ENCODE measurements at places on chromosomes 3 and 15.

DNA sequence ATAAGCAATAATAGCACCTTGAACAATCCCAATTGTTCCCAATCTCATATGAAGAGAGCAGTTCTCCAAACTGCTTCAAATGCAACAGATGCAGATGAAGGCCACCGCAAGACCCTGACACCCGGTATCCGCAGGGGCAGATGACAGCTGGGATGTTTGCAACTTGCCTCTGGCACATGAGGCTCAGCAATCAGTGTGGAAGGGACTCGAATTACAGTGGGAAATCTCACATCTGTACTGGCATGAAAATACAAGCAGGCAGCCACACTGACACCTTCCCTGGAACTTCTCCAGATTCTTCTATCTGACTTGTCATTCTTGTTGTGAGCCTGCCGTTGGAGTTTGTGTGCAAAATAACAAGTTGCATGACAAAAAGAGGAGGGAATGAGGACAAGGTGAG is 68.8 kb downstream of the WDR76 start:
- DNase-seq: no peak

GRCh38 chr15:83845230-83845629 is 191.3 kb downstream of the ADAMTSL3 start:
- DNase-seq: no peak

GRCh38 chr3:47579875-47580274 is 1.2 kb upstream of the CSPG5 start:
- no peak for DNase-seq

- no peak for DNase-seq
Measured at GRCh38 chr3:108485146-108485545, 25.2 kb downstream of the MYH15 start.

DNA sequence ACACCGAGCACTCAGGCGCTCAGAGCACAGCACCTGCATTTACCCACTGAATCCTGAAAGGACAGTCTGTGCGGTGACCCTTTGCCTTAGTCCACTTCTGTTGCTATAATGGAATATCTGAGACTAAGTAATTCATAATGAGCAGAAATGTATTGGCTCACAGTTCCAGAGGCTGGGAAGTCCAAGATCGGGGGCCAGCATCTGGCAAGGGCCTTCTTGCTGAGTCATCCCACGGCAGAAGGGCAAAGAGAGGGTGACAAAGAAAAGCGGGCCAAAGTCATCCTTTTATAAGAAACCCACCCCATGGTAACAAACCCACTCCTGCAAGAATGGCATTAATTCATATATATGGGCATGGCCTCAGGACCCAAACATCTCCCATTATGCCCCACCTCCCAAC is 27.7 kb downstream of the POC1A start:
- DNase-seq: no peak

- no peak for DNase-seq
Measured at GRCh38 chr3:169112153-169112892, 551.2 kb downstream of the MECOM start.

GRCh38 chr15:70672081-70672480 is 91.3 kb downstream of the UACA start:
- DNase-seq: no peak

- no peak for DNase-seq
Measured at GRCh38 chr3:172717493-172718088, 6.7 kb upstream of the NCEH1 start.

- no peak for DNase-seq
Measured at GRCh38 chr3:122349171-122349570, 24.1 kb downstream of the CSTA start.

DNA sequence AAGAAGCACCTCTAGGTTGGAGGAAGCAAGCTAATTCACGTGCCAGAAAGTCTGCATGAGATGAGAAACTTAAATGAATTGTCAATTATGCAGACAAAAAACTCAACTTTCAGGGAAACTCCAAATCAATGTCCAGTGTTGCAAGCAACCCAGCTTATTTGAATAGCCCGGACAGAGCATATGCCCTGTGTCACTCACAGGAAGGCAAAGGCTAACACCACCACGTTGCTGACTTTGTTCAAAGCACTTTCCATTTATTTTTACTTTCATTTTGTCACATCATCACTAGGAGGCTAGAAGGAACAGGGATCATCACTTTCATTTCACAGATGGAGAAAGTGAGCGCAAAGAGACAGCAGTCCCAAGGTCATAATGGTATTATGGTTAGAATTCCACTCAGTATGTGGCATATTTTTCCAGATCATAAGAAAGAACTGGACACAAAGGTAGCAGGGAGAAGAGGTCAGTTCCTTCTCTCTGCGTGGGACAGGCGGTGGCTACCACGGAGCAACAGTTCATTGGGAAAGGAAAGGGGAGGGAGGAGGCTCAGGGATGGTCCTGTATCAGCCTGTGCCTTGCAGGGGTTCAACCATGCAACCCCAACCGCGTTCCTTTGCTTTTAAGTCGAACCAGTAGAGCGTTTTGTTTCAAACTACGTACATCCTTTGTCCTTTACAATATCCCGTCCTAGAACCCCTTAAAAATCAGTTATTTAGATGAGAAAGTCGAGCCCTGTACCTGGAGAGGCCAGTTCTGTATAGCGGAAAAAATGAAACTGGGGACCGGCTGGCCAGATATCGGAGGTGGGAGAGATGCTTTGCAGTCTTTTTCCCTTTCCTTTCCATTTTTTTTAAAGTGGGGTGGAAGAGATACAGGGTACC is 1.1 kb downstream of the HEG1 start:
- DNase-seq: no peak

GRCh38 chr15:48472756-48473155 is 141.5 kb downstream of the DUT start:
- no peak for DNase-seq

DNA sequence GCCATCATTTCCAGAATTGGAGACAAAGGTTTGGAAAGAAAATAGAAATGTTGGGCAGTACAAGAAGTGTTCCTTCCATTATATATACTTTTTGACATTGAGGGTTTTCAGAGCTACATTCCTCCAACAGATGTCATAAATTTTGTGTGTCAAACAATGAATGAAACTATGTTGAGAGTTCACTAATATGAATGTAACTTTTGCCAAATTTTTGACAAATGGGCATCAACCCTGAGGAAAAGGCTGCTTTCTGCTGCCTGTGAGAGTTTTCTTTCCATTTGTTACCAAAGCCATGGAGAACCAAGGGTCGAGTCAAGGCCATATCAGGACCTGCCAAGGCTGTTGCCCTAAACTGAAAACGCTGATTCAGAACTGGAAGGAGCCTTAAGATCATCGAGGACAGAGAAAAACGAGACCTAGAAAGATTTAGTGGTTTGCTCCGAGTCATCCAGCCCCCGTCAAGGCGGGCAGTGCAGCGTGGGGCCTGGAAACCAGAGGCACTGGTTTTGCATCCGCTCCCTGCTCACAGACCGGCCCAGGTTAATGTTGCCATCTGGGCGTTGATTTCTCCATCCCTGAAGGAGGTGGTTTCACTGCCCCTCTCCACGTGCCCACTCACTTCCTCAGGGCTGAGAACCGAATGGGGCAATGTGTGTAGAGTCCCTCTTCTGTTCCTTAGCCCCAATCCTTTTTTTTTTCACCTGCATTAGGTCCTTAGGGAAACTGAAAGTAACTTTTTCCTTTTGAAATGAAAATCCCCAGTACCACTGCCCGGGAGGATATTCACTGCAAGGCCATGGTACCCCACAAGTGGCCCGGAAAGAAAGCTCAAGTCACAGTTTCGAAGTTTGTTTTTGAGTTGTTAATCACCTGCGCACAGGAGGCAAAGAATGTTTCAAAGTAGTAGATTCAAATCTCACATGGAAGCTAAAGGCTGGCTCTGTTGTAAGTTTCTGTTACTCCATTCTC is 32.8 kb downstream of the TPM1 start:
- DNase-seq: no peak

- DNase-seq: no peak
Measured at GRCh38 chr15:39583596-39584265, 2.9 kb downstream of the THBS1 start.

- DNase-seq: no peak
Measured at GRCh38 chr15:33313491-33313890, 2.7 kb downstream of the RYR3 start.

All from stimulated activated CD8-positive, alpha-beta memory T cell treated with anti-CD3 and anti-CD28 coated beads, Interleukin-4, amount 100 ng/mL, for 4 hours (primary cell).